HT1080 (cell line): ENCODE measurements at places on chromosomes 7 and 10.

DNA sequence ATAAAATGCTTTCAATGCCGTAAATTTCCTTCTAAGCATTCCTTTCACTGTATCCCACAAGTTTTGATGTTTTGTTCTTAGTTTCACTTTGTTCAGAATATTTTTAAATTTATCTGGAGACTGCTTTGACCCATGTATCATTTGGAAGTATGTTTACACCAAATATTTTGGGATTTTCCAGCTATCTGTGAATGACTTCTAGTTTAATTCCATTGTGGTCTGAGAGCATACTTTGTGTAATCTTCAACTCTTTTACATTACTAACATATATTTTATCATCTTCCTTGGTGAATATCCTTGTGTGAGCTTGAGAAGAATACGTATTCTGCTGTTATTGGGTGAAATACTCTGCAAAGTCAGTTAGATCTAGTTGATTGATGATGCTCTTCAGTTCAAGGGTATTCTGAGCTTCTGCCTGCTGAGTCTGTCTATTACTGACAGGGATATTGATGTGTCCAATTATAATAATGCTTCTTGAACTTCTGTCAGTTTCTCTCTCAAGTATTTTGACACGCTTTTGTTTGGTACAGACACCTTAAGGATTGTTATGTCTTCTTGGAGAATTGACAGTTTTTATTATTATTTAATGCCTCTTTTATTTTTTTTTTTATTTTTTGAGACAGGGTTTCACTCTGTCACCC, 31.6 kb downstream of the MKLN1 start:
- DNase-seq, result no peak

DNA sequence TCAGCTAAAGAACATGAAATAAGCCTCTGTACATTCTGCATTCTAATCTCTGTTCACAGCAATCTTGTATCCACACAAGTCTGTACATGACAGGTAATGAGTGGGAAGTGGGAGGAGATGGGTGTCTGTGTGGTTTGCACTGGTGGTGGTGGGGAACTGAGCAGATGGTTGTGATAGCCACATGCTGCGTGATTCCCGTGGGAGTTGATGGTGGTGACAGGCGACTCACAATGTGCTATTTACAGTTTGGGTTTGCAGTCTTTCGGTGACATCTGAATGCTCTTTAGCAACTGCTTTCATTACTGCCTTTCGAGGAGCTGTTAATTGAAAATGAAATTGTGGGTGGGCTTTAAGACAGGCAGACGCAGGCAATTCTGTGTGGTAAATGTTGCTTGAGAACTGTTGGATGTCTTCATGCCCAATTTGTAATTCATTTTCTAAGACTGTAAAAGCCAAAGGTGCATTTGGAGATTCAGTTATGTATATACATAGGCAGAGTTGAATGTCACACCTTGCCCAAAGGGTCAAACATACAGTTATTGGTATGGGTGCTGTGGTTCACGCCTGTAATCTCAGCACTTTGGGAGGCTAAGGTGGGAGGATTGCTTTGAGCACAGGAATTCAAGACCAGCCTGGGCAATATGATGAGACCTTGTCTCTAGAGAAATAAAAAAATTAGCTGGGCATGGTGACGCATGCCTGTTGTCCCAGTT, 308.2 kb downstream of the AUTS2 start:
- no peak for DNase-seq

- peak; percentile 27 for DNase-seq
These were observed at the start of gene MNX1 for GRCh38 chr7:157010588-157011332. TSS of gene MNX1 (minus strand) at chr7:157010663. CDS start at chr7:157010350, 313 bp downstream.

- no peak for DNase-seq
These were observed 104.7 kb upstream of the EEPD1 start for GRCh38 chr7:36048141-36048901.

DNA sequence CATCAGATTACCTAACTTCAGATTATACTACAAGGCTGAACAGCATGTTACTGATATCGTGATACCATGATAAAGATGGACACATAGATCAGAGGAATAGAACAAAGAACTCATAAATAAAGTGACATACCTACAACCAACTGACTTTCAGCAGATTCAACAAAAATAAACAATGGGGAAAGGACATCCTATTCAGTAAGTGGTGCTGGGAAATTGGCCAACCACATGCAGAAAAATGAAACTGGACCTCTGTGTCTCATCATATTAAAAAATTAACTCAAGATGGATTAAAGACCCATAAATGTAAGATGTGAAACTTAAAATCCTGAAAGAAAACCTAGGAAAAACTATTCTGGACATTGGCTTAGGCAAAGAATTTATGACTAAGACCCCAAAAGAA, 158.6 kb downstream of the ZEB1 start:
- no peak for DNase-seq

GRCh38 chr7:148787571-148788295, 89.0 kb downstream of the CUL1 start:
- no peak for DNase-seq

DNA sequence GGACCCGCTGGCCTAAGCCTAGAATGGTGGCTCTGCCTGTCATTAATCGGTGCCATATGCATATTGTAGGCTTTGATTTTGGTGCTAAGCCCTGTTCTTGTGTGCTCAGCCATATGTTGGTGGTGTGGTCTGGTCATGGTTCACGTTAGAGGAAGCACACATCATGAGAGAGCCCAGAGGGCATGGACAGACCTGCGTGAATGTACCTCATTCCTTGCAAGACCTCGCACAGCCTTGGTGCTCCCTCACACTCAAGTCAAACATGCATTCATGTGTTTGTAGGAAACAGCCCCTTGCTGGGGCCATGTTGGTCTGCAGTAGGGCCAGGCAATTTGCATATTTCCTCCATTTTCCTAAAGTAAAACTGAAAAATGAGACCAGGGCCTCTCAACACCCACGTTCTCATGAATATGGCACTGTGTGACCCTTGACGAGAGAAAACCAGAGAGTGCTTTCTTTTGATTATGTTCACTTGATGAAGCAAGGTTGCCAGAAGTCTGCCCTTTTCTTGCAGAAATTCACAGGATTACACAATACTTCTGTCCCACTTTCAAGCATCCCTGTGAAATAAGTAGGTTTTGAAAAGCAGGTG, 268.7 kb downstream of the CELF2 start:
- no peak for DNase-seq

DNA sequence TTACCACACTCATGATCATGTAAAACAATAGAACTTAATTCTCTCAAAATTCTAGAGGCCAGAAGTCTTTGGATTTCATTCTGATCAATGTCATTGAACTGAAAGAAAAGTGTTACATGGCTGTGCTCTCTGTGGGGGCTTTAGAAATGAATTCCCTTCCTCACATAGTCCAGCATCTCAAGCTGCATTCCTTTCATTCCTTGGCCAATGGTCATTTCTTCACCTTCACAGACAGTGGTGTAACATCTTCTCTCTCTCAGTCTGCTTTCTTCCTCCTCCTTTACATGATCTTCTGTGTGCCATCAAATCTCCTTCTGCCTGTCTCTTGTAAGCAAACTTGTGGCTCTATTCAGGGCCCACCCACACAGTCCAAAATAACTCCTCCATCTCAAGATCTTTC, 735.3 kb downstream of the SUGCT start:
- DNase-seq, result no peak

DNA sequence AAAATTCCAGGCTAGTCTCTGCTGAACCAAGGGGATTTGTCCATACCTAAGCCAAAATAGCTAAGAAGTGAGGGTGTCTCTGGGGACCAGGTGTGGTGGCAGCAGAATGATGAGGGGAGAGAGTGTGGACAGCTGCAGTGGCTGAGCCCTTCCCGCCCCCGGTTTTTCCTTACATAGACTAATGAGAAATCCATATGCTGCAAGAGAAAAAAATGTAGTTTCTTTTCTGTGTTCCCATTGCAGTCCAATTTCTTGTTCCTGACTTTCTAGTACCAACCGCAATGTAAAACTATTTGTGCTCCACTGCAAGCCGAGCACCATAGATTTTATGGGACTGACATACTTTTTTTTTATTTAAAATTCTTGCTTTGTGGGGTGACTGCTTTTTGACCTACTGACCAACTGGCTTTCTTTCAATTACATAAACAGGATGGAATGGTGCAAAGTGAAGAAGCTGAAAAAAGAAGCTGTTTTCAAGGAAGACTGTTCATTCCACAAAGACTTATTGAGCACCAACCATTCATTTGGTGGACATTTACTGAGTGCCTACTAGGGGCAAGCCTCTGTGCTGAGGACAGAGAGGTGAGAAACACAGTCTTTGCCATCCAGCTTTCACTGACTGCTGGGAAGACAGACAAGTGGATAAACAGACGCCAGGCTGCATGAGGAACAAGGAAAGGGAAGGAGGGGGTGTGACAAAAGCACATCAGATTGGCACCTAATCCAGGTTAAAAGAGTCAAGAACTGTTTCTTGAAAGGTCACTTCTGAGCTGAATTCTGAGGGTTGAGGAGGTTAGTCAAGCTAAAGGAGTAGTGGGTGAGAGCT, 9.8 kb downstream of the CEP41 start:
- no peak for DNase-seq

DNA sequence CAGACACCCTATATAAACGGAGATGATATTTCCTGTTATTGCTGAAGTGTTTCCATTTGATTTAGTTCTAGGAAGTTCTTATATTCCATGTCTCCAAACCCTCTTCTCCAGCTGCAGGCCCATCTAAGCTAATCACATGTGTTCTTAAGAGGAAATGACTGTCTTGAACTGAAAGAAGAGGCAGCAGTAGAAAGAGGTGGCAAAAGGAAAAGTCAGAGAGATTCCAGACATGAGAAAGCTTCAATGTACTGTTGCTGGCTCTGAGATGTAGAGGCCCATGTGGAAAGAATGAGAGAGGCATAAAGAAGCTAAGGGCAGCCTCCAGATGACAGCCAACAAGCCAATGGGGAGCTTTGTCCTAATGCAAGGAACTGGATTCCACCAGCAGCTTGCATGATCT, 287.2 kb downstream of the GFRA1 start:
- DNase-seq, result peak; percentile 13
